ENCODE measurements at places on chromosomes 12 and 14. TPM values are rescaled to one million over a fixed set of nuclear protein-coding genes. Genes with fewer than 3 reads are reported as not detected.

MYH6 gene
- 0.65 TPM for total RNA-seq

MUCL1 gene
- total RNA-seq = not detected

TAS2R7 gene
- total RNA-seq = not detected

XRCC3 gene
- total RNA-seq = 31.5 TPM

GRCh38 chr12:56521590-56522371 lies at the start of gene RBMS2:
TSS of gene RBMS2 (plus strand) at chr12:56521820. CDS start at chr12:56522024, 204 bp downstream.
- no peaks in the 10 kb centered on the region for H3K27me3 ChIP-seq
- no peaks in the 10 kb centered on the region for H3K36me3 ChIP-seq
- H3K4me3 ChIP-seq = peak within 1 kb of the TSS; percentile 95
- peaks cover 33% of the 10 kb centered on the region for H3K4me1 ChIP-seq
- H3K27ac ChIP-seq = peak within 1 kb of the TSS; percentile 96

GRCh38 chr12:59268295-59268809 lies 327.5 kb upstream of the SLC16A7 start:
- H3K27me3 ChIP-seq = no peaks in the 10 kb centered on the region
- H3K4me3 ChIP-seq = no peak overlapping the region
- no peaks in the 10 kb centered on the region for H3K36me3 ChIP-seq
- no peak for DNase-seq
- H3K27ac ChIP-seq = no peak overlapping the region

DNA sequence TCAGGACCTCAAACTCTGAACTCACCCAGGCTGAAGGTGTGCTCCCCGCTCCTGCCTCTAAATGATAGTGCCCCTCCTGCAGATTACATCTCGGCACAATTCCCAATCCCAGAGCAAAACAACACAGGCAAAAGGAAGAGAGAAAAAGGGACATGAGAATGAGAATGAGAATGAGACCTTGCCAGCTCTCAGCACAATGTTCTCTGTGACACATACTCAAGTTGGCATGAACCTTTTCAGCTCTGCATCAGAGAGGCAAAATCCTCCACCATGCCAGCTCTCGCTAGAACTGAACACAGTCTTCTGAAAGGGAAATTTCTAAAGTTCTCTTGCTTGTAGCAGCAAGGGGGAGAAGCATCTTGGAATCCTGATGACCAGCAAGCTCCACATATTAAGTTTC lies 84.6 kb downstream of the KSR2 start:
- no peak overlapping the region for H3K4me3 ChIP-seq
- DNase-seq = no peak
- peaks cover 22% of the 10 kb centered on the region for H3K27me3 ChIP-seq
- no peaks in the 10 kb centered on the region for H3K4me1 ChIP-seq

DNA sequence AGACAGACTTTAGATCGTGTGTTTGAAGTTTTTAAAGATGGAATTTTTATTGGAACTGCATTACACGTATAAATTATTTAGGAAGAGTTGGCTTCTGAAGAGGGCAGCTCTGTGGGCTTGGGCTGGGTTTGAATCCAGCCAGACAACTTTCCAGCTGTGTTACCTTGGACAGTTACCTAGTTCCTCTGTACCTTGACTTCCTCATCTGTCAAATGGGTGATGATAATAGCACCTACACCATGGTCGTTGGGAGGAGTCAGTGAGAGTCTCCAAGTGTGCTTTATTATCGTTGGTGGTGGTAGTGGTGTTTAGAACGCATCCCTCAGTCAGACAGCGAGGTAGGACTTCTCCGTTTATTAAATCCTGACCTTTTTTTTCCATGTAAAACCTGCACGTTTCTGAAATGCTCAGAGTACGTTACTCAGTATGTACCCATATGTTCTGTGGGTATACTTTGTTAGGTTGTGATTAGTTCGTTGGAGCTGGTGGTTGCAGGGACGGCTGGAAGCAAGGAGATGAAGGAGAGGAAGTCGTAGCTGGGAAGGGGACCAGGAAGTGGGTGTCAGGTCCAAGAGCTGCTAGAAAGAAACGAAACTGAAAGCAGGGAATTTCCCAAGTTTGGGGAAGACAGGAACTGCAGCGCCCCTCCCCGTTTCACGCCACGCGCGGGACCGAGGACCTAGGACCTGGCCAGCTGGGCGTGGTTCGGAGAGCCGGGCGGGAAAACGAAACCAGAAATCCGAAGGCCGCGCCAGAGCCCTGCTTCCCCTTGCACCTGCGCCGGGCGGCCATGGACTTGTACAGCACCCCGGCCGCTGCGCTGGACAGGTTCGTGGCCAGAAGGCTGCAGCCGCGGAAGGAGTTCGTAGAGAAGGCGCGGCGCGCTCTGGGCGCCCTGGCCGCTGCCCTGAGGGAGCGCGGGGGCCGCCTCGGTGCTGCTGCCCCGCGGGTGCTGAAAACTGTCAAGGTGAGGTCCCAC lies at the start of gene OAS3:
TSS of gene OAS3 (plus strand) at position 734 of the 979 bp plus-strand sequence. CDS start at position 791, 57 bp downstream.
- DNase-seq = peak; percentile 69
- peaks cover 40% of the 10 kb centered on the region for H3K4me1 ChIP-seq

DNA sequence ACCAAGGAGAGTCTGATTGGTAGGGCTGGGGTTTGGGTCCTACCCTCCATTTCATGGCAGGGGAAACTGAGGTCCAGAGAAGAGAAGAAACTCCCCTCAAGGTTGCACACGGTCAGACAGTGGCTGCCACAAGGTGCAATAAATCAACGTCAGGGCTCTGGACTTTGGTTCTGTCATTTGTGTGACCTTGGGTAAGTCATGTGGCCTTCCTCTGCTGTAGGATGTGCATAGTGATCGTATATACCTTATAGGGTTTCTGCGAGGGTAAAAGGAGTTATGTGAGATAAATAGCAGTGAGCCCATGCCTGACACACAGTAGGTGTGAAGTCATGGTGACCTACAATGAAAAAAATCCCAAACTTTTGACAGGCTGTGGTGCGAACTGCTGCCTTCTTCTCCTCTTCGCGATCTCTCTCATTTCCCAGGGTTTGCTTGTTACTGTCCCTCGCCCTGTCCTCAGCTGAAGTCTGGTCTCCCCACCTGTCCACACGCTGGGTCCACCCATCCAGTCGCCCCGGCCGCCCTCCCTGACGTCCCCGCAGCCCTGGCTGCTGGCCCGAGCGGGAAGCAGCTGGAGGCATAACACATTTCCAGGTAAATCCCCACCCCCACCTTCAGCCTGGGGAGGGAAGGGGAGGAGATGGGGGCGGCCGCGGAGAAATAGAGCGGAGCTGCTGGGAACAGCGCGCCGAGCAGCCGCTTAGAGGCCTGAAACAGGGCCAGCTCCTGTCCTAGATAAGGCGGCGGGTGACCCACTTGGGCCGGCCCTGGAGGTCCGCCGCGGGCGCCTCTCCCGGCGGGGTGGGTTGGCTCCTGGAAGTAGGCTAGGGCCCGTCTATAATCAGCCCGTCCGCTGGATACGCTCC lies 1.8 kb upstream of the FAM222A start:
- no peaks in the 10 kb centered on the region for H3K36me3 ChIP-seq
- H3K4me1 ChIP-seq = no peaks in the 10 kb centered on the region

DNA sequence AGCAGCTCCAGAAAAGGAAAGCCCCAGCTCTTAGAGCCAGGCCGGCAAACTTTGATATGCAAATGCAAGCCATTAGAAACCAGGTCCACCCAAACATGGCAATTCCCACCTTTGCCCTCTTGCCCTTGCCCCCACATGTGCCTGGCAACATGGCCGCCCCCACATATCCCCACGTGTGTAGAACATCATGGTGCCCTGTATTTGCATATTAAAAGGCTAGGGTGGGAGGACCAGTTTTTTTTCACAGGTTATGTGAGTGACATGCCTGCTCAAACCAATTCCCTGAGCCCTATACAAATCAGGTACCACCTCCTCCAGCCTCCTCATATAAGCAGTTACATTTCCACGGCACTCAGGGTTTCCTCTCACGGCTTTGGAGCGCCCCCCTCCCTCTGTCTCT lies 6.1 kb upstream of the ALDH1L2 start:
- H3K36me3 ChIP-seq = peaks cover 8% of the 10 kb centered on the region
- H3K27ac ChIP-seq = no peak overlapping the region
- no peak overlapping the region for H3K4me3 ChIP-seq

DNA sequence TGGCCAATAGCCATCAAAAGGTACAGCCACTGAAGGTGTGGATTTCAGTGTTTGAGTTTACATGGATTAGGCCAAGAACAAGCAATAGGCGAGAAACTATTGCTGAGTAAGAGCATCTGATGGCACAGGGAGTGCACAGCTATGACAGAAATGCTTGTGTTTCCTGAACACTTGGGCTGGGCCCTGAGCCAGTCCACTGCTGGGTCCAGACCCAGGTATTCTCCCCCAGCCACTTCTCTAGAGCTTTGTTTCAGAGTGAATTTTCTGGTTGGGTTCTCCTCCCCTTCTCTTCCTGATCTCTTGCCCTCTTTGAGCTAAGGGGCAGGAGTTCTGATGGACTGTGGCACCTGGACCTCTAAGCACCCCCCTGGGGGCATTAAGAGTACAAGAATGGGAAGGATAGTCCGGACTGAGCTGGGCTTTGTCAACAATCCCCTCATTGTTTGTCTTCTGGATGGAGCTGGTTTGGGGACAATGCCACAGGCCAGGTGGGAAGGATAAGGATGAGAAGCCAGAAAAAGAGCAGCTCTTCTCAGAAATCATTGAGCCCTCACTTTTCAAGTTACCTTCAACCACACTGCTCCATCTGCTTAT lies 8.3 kb downstream of the HOXC5 start:
- DNase-seq = no peak
- H3K27me3 ChIP-seq = peaks cover 91% of the 10 kb centered on the region
- no peaks in the 10 kb centered on the region for H3K36me3 ChIP-seq
- H3K4me1 ChIP-seq = no peaks in the 10 kb centered on the region
- no peak overlapping the region for H3K4me3 ChIP-seq

DNA sequence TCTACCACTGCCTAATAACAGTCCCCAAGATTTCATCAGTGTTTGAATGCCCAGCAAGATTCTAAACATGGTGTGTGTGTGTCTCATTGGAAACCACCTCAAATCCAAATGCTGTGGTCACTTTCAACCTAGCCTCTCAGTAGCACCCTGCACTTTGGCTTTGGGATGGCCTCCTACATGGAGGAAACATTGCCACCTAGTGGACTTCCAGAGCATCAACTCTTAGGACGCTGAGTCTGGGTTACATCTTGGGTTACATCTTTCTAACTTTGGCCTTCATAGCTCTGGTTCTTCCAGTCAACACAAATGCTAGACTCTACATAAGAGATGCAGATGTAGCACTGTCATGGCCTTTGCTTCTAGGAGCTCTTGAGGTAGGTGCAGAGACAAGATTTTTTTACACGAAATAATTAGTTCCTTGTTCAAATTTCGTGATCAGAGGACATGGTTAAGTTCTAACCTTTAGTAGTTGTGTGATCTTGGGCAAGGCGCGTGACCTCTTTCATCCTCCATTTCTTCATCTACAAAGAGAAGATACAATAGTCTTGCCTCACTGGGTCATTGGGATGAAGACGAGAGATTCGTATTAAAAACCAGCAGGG lies 113.5 kb upstream of the VASH1 start:
- peaks cover 14% of the 10 kb centered on the region for H3K27me3 ChIP-seq
- H3K4me1 ChIP-seq = no peaks in the 10 kb centered on the region
- H3K27ac ChIP-seq = no peak overlapping the region
- H3K4me3 ChIP-seq = no peak overlapping the region
- H3K36me3 ChIP-seq = no peaks in the 10 kb centered on the region

DNA sequence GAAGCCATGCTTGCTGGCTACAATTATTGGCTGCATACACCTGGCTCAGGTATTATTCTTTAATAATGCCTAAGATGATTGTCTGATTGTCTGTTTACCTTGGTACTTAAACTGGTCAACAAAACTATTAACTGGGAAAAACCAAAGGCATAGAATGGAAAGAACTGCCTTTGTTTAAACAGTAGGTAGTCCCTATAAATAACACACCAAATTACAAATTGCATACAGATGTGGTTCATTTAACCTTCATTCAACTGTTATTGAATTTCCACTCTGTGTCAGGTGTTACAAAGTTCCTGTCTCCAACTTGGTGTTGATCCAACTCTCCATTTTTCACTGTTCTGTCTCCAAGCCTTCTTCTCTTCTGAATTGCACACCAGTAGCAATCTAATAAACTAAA lies 79.8 kb upstream of the FSCB start:
- DNase-seq = no peak
- H3K36me3 ChIP-seq = no peaks in the 10 kb centered on the region
- no peak overlapping the region for H3K4me3 ChIP-seq

DNA sequence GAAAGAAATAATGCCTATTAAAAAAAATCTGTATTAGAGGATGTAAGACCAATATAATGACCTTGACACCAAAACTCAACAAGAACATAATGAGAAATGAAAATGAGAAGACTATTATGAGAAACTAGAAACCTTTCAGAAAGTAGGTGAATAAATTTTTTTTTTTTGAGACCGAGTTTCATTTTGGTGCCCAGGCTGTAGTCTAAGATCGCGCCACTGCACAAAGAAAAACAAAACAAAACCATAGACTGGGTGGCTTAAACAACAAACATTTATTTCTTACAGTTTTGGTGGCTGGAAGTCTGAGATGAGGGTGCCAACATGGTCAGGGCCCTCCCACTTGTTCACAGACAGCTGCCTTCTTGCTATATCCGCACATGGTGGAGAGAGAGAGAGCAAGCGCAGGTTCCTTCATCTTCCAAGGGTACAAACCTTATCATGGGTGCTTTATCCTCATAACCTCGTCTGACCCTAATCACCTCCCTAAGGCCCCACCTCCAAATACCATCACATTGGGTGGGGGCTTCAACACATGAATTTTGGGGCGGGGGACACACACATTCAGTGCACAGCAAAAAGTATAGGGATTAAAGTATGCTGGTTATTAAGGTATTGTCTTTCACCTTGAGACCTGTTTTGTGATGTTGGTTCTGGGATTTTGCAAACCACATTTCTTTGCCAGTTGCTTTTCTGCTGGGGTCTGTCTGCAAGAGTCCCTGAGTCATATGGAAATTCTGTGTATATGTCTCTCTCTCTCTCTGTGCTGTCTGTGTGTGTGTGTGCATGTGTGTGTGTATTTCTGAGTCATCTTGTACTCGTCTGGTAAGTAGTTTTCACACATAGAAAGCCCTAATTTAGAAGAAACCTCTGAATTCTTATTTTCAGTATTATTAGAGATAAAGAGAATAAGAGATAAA lies 26.2 kb downstream of the ZCRB1 start:
- no peaks in the 10 kb centered on the region for H3K36me3 ChIP-seq
- peak; percentile 79 for DNase-seq
- H3K4me3 ChIP-seq = peak overlapping the region; percentile 46
- no peaks in the 10 kb centered on the region for H3K27me3 ChIP-seq

DNA sequence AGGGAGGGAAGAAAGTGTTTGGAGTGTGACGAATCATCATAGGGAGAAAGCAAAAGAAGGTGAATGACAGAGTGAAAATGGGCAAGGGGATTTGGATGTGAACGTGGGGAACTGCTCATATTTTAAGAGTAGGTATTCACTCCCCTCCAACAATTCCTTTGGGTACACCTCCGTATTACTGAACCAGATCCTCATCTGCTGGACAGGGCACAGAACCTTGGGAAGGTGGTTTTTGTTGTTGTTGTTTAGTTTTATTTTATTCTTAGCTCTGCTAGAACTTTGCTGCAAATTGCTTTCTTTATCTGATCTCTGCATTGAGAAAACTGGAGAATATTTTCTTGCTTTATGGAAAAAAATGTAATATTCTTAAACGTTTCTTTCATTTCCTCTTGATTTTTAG lies 7.1 kb downstream of the SCN8A start:
- no peaks in the 10 kb centered on the region for H3K36me3 ChIP-seq
- no peaks in the 10 kb centered on the region for H3K4me1 ChIP-seq
- H3K27ac ChIP-seq = no peak overlapping the region
- no peak overlapping the region for H3K4me3 ChIP-seq
- no peak for DNase-seq

Measured in activated T-cell treated with anti-CD3 and anti-CD28 coated beads, Interleukin-2, amount 50 U/mL, for 72 hours (primary cell).